ENCODE measurements at places on chromosomes 5 and 9.
A peak's percentile ranks its signal among the peaks of the same experiment; 100 is the strongest.

DNA sequence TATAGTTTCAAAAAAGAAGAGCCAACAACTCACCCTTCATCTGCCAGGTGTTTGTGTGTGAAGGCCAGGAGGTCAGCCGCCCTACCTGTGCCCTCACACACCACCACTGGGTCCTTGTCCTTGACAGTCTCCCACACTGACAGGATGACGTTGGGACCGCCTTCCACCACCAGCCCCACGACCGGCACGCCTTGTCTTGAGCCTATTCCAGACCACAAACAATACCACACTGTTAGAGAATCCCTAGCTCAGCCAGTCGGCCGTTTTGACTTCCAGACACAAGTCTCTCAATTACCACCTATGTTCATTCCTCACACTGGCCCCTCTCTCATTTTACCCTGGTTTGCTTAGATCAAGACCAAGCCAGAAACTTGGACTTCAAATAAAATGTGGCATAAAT is 66.1 kb downstream of the TRPM6 start:
- no peak for DNase-seq

- DNase-seq = no peak
Observed at GRCh38 chr5:126444137-126444536, 20.9 kb downstream of the GRAMD2B start.

GRCh38 chr9:134215699-134216448 is 51.5 kb upstream of the RNU6ATAC start:
- DNase-seq = no peak

- DNase-seq = no peak
Observed at GRCh38 chr9:112844771-112845542, 45.7 kb downstream of the SLC46A2 start.

DNA sequence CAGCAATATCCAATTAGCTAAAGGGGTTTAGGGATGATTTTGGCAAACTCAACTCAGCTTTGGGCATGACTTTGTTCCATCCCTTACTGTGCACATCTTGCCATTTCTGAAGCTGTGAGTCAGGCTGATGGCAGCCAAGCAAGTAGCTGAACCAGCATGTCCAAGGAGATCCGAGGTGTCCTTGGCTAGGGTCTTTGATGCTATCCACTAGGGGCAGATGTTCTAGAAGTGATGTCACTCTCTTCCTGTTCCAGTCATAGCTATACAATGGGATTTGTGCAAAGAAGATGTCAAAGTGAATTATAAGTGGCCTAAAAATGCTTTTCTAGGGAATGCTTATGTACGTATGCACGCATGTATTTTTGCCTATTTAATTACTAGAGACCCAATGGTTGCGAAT is 160.8 kb upstream of the PAPPA start:
- no peak for DNase-seq

- no peak for DNase-seq
Observed at GRCh38 chr9:127923046-127923445, 6.2 kb upstream of the ST6GALNAC4 start.

GRCh38 chr9:16434526-16434925 is 435.9 kb downstream of the BNC2 start:
- no peak for DNase-seq

DNA sequence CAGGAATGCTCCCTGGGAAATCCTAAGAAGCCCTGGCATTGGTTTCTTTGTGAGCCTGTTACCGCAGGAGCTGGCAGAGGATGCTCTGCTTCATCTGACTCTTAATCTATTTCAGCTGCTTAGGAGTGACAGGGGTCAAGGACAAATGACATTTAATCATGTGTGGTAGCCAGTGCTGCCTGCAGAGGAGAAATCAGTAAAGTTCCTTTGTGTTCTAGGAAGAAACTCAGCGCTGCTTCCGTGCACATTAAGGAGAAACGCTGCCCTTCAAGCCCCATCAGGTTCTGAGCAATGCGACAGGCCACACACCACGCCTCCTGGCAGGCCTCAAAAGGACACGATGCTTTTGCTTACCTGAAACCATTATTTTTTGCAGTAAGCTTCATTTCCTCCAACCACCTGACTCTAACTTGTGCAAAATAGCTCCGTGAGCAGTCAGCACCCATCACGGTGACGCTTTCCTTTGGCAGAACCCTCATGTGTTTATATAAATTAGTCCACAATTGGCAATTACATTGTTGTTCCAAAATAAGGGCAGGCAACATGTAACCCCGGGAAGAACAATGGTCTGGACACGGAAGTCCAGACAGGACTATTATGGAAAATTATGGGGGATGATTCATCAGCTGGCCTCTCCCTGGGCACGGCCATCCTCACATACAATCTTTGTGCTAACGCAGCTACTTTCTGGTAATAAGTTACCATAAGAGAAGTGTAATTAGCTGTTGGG is 387.9 kb upstream of the DAP start:
- DNase-seq = no peak

- DNase-seq = no peak
Observed at GRCh38 chr5:8280711-8281363, 411.9 kb downstream of the MTRR start.

DNA sequence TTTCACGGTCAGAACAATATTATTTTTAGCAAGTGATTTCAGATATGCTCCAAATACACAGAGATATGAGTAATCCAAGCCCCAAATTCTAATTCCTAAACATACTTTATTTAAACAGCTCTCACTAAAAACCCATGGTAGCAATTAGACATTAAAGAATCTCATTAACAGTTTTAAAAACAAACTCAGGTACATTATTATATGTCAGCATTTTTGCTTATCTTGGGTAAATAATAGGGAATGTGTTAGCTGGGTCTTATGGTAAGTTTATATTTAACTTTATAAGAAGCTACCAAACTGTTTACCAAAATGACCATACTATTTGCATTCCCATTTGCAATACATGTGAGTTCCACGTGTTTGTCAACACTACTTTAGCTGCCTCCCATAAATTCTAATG is 511.1 kb downstream of the HTR1A start:
- DNase-seq = no peak

DNA sequence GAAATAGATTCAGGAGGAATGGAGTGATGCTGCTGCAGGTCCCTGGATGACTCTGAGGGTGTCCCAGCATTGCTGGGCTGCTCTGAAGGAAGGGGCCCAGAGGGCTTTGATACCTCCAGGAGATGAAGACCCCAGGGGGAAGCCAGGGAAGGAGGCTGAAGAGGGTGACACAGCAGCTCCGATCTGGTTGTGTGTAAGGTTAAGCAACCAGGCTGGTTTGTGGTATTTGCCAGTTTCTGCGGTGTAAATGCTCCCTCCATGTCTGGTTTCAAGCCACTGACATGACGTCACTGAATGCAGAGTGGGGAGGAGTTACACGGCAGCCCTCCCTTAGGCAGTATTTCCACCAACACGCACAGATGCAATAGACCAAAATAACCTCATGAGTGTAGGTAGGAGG is 40.0 kb upstream of the ORM1 start:
- DNase-seq = peak; percentile 85

GRCh38 chr5:120152472-120152871 is 311.6 kb upstream of the PRR16 start:
- DNase-seq = peak; percentile 43

- no peak for DNase-seq
Observed at GRCh38 chr9:135698767-135699166, 514 bp downstream of the SOHLH1 start.

DNA sequence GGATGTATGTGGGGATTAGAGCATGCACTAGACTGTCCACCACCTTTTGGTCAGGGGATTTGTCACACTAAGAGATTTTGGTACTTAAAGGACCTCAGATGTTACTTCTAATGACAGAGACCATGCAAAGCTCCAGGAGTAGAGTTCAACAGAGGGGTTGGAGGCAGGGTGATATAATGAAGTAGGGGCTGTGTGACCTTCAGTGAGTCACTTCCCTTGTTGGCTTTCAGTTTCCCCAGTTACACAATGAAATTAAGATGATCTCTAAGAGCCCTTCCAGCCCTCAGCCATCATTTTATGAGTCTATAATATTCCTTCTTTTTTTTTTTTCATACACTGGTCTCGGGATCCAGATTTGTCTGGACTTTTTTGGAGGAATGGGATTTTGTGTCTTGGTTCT is 26.8 kb downstream of the GLRA1 start:
- DNase-seq = no peak

DNA sequence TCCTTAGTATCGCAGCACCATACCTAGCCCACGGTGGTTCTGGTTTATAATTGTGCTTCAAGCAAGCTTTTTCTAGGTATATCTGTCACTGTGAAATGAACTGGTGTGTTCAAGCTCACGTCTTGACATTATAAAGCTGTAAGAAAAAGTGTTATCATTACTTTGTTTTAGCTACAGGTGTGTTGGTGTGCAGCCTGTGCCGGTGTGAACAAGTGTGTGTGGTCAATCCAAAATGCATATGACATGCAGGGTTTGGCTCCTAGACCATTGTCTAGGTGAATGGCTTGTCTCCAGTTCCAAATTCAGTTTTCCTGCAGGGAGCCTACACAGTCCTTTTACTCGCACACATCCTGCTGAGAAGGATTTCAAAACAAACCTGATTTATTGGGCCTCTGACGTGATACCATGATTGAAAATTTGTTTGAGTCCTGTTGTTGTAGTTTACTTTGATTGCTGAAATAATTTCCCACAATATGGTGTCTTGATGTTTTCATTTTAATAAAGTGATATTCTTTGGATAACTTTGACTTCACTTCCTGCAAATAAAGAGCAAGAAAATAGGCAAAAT is 3.7 kb downstream of the LSM11 start:
- DNase-seq = no peak

- DNase-seq = no peak
Observed at GRCh38 chr9:107685901-107686300, 196.3 kb upstream of the KLF4 start.

DNA sequence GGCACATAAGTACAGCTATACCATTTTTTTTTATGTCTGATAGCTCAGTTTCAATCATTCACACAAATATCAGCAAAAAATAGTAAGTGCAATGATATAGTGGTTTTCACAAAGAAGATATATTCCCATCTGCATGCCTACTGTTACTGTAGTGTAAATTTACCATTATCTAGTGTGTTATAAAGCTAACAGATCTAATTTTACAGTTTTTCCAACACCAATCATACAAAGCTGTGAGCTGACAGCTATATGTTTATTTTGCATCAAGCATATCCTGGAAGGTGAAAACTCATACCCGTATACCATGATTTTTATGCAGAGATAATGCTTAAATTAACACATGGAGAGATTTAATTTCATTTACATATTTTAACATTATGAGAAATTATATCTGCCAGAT is 89.9 kb upstream of the HAPLN1 start:
- DNase-seq = no peak

DNA sequence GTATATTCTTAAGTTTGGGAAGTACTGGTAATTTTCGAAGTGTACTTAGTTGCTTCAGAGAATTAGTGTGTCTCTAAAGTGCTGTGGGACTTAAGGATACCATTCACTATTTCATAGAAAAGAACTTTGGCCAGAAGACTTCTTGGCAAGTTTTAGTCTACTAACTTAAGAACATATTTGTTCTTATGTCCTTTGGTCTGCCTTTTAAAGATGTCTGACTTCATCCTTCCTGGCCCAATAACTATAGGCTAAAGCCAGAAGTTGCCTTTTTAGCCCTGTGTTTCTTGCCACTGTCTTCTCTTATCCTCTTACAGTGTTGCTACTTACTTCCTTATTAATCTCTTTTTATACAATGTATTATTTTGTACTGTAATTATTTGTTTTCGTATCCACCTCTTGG is 6.3 kb downstream of the RBM27 start:
- no peak for DNase-seq

GRCh38 chr5:757931-758697 is 26.4 kb downstream of the ZDHHC11B start:
- DNase-seq = no peak

DNA sequence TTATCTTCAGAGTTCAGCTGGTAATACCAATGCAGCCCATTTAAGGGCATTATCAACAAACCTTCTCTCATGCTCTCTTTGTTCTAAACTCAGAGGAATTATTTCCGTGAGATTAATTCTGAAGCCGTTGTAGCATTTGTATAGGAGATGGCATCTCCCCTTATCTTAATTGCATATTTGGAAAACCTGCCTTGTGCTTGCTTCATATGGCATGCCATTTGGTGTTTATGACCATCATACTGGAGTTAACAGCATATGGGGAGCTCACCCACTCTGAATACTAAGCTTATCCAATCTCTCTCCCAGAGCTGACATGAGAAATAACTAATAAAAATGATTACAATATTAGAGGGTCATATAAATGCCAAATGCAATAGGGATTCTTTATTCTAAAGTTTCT is 243.2 kb downstream of the BRINP1 start:
- DNase-seq = no peak

DNA sequence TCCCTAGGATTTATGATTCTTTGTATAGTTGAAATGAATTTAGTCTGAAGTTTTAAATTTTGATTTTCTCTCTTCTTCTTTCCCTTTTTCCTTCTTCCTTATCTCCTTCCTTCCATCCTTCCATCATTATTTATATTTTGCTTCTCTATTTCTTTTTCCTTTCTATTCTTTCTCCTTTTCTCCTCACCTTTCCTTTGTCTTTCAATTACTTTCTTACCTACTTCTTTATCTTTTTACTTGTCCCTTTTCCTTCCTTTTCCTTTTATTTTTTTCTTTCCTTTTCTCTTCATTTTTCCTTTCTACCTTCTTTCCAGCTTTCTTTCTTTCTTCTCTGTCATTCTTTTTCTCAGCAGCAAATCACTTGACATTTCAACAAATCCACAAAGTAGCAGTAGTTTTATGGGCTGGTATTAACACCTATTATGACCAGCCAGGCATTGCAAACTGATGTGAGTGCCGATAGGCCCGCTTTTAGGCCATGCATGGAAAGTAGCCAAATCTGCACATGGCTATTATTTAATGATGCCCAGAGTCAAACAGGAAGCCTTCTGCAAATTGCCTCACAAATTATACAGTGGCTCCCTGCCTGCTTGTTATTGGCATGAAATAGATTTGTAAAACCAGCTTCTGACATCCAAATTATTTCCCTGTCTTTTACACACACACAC is 37.1 kb upstream of the NR3C1 start:
- DNase-seq = no peak

DNA sequence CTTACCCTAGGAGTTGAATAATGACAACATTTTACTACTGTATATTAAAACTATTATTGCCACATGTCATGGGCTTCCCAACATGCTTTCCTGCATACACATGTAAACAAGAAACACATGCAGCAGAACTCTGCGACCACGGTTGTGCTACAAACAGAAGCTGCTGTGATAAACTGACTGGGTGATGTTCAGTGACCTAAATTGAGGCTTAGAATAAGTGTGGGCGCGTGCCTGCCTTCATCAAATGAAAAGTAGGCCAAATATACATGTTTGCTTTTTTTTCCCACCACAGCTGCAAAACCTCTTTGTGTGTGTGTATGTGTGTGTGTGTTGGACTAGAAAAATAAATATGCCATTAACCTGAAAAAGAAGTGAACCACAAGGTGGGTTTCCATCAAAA is 1202.1 kb downstream of the PTPRD start:
- no peak for DNase-seq

- no peak for DNase-seq
Observed at GRCh38 chr9:121836366-121836885, 185.0 kb downstream of the DAB2IP start.

DNA sequence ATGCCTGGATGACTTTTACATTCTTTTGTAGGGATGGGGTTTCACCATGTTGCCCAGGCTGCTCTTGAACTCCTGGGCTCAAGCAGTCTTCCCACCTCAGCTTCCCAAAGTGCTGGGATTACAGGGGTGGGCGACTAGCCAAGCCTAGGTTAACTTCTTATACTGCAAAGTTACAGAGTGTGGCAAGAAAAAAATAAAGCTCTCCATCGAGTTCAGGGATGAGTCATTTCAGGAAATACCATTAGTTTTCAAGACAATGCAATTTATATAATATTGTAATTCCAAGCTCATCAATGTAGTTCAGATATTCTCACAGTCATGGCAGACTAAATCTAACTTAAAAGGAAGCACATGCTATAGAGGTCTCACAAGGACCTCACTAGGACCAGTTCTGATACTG is 11.5 kb upstream of the ABO start:
- DNase-seq = no peak

Measured in AG09319 (cell line).